Urinary bladder (tissue), 4 donors: ENCODE measurements at places on chromosomes 4 and X. TPM values are rescaled to one million over a fixed set of nuclear protein-coding genes. Genes with fewer than 3 reads are reported as not detected.

The ARHGEF6 gene
- polyA plus RNA-seq: 11.2 TPM

The ANKRD50 gene
- 13.3 TPM for polyA plus RNA-seq

The AVPR2 gene
- polyA plus RNA-seq: 7.7 TPM

The SLC49A3 gene
- polyA plus RNA-seq: 7.9 TPM
